Stimulated activated CD4-positive, alpha-beta T cell treated with anti-CD3 and anti-CD28 coated beads, Interleukin-1b, Interleukin-23, amount 100 ng/mL, for 1 hour (primary cell): ENCODE measurements at places on chromosomes 4 and X.

DNA sequence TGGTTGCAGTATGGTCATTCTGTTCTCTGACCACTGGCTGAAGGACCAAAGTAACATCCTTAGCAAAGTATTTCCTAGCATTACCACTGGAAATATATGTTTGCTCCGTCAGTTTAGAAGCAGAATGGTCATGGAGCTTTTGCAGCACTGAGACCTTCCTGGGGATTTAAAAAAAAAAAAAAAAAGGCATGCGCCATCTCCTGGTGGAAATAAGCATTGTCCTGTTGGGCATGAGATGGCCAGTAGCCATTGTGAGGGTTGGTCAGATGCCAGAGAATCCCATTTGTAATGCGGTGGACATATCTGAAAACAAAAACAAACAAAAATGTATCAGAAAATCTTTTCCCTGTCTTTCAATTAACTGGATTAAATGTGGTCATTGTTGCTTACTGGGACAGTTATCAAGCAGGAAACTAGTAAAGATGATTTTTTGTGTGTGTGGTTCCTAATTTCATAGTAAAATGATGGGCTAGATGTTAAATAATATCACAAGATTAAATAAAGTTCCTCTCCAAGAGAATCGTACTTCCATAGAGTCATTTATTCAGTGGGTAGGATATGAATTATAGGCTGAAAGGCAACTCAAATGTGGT is 139.6 kb downstream of the SOWAHB start:
- no peak for DNase-seq

DNA sequence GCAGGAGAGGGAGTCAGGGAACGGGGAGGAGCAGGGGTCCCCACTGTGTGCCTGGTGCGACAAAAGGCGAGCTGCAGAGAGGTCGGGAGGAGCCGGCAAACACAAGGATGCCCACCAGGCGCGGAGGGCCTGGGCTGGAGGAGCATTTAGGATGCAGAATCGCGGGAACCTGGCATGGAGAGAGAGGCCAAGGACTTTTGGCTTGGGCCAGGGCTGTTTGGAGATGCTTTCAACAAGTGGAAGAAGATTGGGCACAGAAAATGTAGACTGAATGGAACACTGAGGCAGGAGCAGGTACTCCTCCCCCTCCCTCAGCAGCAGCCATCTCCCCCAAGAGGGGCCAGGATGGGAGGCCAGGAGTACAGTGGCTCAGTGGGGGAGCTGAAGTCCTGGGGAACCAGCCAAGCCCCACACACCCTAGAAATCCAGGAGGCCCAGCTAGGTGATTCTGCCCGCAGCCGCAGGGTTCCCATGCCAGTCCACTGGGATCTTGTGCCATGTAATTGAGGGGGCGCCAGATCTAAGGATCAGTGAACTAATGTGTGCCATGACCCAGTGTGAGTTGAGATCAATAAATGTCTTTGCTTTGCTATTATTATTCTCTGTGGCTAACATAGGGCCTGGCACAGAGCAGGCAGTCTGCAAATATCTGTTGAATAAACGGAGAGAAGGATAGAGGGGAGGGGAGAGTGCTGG is 1.1 kb upstream of the ABLIM2 start:
- DNase-seq: no peak

DNA sequence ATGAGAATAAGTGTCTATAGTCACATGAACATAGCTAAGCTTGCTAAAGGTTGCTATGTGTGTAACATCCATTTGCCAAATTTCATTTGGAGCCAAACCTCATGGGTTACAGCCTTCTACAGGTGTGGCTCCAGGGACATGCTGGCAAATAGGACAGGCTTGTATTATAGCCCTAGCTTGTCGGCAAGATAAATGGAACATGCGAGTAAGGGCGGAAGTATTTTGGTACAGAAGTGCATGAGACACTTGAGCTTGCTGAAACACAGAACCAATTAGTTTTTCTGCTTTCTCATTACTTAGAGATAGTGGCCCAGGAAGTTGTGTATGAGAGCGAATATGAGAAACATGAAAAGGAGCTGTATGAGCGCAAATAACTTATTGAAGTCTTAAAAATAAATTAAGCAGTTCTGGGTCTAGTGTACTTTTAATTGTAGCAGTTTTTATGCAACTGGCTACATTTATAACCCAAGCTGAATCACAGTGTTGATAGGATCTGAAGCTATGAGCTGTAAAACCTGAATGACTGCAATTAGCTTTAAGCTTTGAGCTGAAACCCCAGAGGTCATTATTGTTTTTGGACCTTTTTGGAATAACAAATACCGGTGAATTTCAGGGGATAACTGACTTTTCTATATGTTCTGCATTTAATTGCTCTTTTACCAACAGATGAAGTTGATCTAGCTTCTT is 64.6 kb downstream of the KDM5C start:
- no peak for DNase-seq

- no peak for DNase-seq
Observed at GRCh38 chr4:38775326-38775725, 7.5 kb downstream of the TLR10 start.

DNA sequence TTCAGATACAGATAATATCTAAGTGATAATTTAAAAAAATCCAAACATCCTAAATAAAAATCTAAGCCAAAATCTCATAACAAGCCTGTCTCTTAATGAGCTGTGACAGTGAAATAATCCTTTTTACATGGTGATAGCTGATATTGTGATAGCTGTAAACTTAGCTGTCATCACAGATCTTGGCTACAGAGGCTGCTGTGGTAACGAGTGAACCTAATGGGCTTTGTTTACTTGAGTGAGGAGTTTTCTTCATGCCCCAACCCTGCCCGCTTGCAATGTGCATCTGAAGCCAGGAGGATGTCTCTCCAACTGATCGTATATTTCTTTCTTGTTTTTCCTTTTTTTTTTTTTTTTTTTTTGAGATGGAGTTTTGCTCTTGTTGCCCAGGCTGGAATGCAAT is 41.5 kb upstream of the YTHDC1 start:
- no peak for DNase-seq

- no peak for DNase-seq
Observed at GRCh38 chr4:106569146-106570031, 200.8 kb upstream of the GIMD1 start.

GRCh38 chrX:22338740-22339139 is 66.0 kb downstream of the CBLL2 start:
- no peak for DNase-seq

DNA sequence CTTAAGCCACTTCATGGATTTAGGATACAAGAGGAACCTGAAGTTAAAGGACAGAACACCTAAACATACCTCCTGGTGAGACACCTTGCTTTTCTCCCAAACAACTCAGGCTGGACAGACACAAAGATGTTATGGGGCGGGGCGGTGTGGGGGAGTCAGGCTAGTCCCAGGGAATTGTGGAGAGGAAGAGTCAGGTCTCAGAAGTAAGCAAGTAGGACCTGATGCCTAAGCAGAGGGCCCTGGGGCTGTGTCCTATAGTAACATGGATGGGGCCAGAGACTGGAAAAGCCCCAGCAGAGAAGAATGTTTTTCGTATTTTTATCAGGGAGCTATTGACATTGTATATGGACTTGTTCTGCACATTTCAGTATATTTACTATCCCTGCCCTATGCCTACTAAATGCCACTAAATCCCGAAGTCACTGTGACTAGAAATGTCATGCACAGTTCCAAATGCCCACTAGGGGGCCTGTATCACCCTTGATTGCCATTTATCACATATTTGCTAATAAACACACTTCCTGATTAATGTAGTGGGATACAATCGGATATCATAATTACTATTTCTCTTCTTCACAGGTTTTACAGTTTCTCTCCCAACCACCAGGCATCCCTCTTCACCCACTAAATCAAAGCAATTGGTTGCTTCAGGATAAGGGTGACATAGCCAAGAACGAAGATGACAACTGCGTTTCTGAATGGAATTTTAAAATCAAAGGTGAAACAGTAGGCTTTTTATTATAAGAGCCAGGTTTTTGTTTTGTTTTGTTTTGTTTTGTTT is 23.8 kb upstream of the ARHGAP10 start:
- no peak for DNase-seq

DNA sequence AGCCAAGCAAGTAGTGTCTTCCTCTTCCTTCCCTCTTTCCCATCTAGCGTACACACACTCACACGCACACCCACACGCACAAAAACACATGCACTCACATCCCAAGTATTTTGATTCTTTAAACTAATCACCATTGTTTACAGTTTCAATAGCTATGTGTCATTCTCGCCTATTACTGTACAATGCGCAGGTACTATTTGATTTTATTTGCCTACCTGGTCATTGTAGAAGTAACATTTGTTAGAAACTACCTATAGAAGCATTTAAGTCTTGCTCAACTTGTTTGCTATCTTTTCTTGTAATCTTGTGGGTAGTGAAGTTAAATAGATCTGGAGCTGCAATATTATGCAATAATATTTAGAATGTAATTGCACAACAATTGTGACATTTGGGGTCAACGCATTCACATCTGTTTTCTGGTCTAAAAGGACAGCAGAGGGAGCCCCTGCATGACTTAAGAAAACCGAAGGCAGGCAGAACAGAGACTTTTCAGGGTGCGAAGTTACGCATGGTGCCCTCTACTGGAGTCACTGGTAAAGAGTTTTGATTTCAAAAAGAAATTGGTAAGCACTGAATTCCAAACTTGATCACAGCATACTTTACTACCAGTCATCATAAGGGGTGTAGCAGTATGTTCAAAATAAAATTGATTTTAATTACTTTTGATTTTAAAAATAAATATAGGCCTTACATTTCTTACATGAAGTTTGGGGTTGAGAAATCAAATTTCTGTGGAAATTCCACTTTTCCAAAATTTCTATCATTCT is 503.3 kb upstream of the FAM241A start:
- DNase-seq: no peak

- peak; percentile 30 for DNase-seq
Observed at GRCh38 chr4:2261110-2261852, 628 bp downstream of the MXD4 start.

GRCh38 chrX:95382799-95383198 is 1301.8 kb upstream of the DIAPH2 start:
- no peak for DNase-seq

GRCh38 chrX:21528076-21528475 is 130.1 kb downstream of the KLHL34 start:
- DNase-seq: no peak

GRCh38 chrX:19194285-19195242 is 72.3 kb upstream of the ADGRG2 start:
- no peak for DNase-seq

DNA sequence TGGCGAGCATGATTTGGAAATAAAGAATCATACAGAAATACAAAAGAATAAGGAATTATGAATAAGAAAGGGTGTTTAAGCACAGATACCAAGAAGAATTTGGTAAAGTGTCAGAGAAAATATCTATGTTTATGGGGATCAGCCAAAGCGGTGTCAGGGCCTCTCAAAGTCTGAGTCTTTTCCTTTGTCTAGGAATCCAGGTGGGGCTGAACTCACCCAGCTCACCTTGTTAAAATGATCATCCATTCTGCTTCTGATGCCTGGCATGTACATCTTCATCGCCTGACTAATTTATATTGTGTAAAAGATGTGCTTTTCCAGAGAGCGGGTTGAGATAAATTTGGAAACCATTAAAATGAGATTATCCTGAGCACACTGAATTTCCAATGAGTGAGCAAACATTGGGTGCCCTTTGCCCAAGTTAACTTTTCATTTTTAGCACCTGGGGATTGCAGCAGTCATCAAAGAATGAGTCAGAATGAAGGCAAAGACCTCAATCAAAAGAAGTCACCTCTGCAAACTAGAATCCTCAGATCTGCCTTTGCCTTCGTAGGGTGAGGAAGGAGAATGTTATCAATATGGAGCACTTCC is 141.9 kb upstream of the ANXA3 start:
- DNase-seq: no peak

GRCh38 chr4:52957835-52958631 is 95.9 kb downstream of the RASL11B start:
- DNase-seq: no peak

DNA sequence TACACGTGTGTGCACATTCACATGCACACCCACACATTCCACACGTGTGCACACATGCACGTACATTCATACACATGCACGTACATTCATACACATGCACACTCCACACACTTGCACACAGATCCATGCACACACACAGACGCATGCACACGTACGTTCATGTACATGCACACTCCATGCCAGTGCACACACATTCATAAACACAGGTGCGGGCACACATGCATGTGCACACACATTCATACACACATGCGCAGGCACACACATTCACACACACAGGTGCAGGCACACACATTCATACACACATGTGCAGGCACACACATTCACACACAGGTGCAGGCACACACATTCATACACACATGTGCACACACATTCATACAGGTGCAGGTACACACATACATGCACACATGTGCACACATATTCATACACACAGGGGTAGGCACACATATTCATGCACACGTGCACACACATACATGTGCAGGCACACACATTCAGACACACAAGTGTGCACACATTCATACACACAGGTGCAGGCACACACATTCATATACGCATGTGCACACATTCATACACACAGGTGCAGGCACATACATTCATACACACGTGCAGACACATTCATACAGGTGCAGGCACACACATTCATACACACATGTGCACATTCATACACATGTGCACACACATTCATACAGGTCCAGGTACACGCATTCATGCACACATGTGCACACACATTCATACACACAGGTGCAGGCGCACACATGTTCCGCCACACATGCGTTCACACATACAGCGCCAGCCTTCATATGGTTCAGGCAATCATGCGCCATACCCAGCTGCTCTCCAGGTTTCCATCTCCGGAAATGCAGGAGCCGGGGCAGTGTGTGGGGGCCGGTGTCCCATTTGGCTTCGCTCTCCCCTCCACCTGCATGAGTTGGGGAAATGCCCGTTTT is 124.8 kb downstream of the HMX1 start:
- DNase-seq: no peak

- DNase-seq: no peak
Observed at GRCh38 chr4:57265831-57266582, 155.8 kb upstream of the IGFBP7 start.

GRCh38 chr4:6141554-6141953 is 58.8 kb downstream of the JAKMIP1 start:
- DNase-seq: no peak

DNA sequence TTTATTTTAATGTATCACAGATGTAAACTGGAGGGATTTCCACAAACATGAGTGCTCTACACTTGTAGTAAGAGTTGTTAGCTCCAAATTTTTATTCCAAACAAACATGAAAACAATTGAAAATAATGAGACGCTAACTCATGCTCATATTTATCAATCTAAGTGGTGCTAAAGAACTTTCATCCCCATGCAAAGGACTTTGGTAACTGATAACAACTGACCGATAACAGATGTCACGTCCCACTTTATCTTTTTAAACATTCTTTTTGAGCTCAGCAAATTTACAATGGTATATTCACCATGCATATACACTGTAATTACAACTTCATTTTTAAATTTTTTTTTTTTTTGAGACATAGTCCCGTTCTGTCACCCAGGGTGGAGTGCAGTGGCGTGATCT is 15.6 kb upstream of the MAOA start:
- no peak for DNase-seq
